ENCODE measurements at places on chromosomes 6 and 20.

DNA sequence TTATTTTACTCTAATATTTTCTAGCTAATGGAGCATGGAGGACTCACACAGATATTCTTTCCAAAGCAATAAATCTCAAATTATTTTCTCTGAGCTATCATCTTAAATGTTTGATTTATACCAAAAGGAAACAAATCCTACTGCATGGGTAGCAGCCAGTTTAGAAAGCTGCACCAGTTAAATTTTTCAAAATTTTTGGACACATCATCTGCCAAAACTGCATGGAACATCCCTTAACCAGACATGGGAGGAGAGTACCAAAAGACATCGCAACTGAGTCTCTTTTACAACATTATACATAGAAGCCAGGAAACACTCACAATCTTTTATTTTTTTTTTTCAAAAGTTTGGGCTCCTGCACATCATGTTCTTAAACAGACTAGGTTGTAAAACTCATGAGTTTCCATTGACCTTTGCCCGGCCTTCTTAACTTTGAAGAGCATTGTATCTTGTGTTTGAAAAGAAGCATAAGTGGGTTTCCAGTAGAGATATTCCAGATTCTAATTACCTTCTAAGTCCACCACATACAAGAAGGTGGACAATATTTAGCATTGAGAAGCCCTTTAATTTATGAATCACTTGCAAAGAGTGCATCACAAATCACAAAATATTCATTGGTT, 87.7 kb upstream of the HMGCLL1 start:
- no peak for DNase-seq

DNA sequence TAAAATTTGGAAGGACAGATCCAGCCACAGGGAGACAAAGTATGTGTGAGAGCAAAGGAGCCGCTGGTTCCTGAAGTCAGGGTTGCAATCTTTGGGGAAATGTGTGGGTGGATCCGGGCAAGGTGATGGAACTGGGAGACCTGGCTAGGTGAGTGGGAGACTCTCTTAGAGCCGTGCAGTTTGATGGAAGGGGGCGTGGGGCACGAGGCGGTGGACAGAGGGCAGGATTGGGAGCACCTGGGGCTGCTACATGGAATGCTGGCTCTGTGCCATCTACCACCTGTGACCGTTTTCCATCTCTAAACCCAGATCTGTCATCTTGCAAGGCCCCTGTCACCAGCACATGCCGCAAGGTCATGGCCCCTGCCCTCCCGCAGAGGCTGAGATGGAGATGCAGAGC, 268.4 kb downstream of the SMOC2 start:
- DNase-seq: no peak

GRCh38 chr6:79064635-79065034, 13.4 kb downstream of the PHIP start:
- no peak for DNase-seq

- DNase-seq: no peak
These were observed 120.0 kb downstream of the TMEM242 start for GRCh38 chr6:157203312-157203744.

DNA sequence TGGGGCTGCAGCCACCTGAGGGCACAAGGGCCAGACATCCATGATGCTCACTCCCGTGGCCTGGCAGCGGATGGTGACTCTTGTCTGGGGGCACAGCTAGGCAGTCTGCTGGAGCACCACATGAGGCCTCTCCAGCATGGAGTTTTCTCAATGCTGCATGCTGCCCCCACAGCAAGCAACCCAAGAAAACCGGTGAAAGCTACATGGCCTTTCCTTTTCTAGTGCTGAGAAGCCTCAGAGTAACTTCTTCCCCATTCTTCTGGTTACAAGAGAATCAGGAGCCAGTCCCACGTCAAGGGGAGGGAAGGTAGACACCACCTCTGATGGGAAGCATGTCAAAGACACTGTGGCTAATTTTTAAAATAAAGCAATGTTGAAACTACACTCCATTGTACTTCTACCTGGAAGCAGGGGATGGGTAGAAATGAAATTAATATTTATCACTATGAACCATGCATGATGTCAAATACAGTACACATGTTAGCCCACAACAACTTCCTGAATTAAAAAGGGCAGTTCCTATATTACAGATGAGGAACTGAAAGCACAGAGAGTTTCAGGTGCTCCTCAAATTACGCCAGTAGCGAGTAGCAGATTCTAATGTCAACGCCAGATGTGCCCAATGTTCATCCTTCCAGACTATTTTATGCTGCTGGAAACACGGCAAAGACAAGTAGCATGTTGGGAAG, 101.5 kb downstream of the LAMP5 start:
- DNase-seq: no peak

- DNase-seq: no peak
These were observed 105.1 kb downstream of the MANEA start for GRCh38 chr6:95682476-95682875.

- DNase-seq: no peak
These were observed 98.7 kb downstream of the TSHZ2 start for GRCh38 chr20:53070706-53071392.

DNA sequence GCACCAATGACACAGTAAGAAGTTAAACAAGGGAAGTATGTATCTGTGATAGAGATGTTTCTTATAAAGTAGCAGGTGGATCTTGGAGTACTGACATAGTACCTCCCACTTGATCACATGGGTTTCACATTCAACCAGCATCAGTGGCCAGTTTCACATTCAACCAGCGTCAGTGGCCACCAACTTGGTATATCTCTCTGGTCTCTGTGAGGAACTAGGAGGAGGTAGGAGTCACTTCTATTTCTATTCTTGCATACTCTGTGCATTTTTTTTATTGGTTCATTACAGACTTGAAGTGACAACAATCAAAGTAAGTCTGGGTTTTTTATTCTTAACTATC, 200.3 kb upstream of the SIM1 start:
- no peak for DNase-seq
